ENCODE measurements at places on chromosomes 7 and 10.

- DNase-seq, result no peak
These were observed 71.0 kb upstream of the ZNF479 start for GRCh38 chr7:57203161-57203791.

DNA sequence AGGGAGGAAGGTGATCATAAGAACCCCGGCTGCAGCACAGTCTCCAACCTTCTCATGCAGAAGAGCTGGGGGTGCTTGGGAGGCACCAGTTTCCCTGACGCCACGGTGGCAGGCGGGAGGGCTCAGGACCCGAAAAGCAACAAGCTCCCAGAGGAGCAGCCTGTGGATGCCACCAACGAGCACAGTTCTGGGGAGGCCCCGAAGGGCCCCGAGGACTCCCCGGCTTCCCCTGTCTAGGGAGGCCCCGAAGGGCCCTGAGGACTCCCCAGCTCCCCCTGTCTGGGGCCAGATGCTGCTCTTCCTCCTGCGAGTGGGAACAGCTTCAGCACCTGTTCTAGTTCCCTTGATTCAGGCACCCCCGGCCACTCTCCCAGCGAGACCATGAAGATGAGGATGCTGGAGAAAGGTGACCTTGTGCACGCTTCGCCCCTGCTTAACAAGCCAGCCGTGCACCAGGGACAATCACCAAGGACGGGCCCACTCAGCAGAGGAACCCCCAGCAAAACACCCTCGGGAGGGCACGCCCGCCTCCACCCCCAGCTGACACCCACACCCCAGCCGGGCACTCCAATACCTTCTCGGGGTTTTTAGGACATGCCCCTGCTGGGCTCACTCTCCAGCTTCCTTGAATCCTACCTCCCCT, 112.5 kb downstream of the PTPRN2 start:
- no peak for DNase-seq

- no peak for DNase-seq
These were observed 41.1 kb upstream of the TMEM229A start for GRCh38 chr7:124074007-124074406.

DNA sequence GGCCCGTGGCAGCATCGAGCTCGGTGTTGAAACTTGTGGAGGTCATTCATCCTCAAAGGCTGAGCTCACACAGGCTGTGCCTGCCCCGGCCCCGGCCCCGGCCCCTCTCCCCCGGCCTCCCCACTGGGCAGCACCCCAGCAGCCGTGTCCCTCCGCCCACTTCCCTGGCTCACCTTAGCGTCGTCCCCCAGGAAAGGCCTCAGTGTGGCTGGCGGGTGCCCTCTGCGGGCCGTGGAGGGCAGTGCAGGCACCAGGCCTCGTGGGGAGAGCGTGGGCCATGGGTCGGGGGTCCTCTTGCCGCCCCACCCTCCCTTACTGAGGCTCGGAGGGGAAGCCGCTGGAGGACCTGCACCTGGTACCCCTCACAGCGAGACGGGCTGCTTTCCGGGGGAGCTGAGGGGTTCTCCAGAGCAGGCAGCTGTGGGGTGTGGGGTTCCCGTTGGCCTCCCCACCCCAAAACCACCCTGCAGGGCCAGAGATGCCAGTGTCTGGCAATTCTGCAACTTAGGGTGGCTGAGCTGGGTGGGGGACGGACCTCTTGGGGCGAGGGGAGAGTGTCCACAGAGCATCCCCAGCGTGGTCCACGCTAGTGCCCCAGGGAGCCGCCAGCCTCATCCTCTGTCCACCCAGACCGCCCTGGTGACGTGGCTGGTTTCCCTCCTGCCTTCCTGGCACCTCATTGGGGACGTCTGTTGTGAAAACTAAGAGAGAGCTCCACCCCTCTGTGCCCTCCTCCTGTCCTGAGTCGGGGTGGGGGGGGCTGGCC, 44.2 kb upstream of the DPYSL4 start:
- DNase-seq, result no peak

GRCh38 chr7:27930910-27931476, 191.0 kb downstream of the TAX1BP1 start:
- no peak for DNase-seq

- DNase-seq, result peak; percentile 38
These were observed 27.1 kb downstream of the ATXN7L1 start for GRCh38 chr7:105849122-105849855.

DNA sequence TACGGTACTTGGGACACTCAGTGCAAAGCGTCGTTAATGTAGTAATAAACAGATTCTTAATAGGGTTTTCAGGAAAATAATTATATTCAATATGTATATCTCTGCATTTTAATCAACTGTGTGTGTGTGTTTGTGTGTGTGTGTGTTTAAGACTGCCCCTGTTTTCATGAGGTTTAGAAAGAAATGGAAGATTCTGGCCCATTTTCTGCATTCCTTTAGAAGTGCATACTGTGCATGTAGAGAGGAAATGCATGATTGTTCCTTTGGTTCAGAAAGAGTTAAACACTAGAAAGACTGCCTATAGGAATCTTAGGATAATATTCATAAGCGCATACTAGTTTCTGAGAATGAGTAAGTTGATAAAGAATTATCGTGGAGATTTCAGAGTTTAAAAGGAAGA, 975 bp downstream of the CNTNAP2 start:
- no peak for DNase-seq

DNA sequence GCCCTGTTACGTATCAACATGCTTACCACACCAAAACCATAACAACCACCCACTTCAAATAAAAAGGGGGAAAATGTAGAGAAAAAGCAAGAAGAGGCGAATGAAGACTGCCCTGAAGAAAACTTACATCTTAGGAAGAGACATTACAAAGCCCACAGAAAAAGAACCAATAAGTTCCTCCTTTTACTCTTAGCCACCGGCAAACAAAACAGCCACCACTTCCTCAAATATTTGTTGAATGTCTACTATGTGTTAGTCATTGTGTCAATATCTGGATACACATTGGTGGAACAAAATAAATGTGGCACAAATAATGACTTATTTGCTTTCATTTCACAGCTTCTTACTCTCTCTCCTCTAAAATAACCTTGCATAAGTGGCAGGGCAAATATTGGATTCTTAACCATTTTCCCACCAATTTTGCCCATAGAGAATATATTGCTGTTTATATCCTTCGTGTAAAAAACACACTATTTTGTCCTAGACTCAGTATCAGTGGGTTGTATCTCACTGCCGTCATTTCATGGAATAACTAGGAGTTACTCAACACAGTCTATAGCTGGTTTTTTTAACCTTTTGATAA, 106.8 kb downstream of the ANK3 start:
- DNase-seq, result no peak

- DNase-seq, result no peak
These were observed 6.7 kb upstream of the PAXIP1 start for GRCh38 chr7:155009570-155010157.

- DNase-seq, result no peak
These were observed 102.0 kb upstream of the HDAC9 start for GRCh38 chr7:18393465-18394118.

DNA sequence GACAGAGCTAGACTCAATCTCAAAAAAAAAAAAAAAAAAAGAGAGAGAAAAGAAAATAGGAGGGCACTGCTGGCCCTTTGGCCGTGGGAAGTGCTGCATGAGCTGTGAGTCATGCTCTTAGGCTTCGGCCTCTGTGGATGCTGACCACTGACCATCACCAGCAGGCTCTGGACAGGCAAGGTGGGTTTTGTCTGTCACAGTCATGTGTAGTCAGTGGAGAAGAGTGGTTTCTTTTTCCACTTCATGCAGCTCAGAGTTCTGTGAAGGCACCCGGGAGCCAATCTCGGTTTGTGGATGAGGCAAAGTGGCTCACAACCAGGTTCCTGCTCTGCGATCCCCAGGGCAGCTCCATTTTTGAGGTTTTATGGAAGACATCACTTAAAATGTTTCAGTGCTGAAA, 58.1 kb downstream of the PRTFDC1 start:
- no peak for DNase-seq

All from stimulated activated CD8-positive, alpha-beta memory T cell treated with anti-CD3 and anti-CD28 coated beads, Interleukin-2, amount 100 ng/mL, for 1 hour (primary cell).